Progenitor cell of endocrine pancreas (in vitro differentiated cells): ENCODE measurements at places on chromosomes 3 and 15. TPM values are rescaled to one million over a fixed set of nuclear protein-coding genes. Genes with fewer than 3 reads are reported as not detected.

EPB42 gene
- not detected in 2 replicates for total RNA-seq

MME gene
- 0.93 TPM in 2 replicates for total RNA-seq

- H3K27ac ChIP-seq = peak overlapping the region; percentile 96
- DNase-seq = no peak
- peaks cover 15% of the 10 kb centered on the region for H3K36me3 ChIP-seq
- no peaks in the 10 kb centered on the region for H3K27me3 ChIP-seq
- peak overlapping the region; percentile 97 for H3K4me3 ChIP-seq
Measured at GRCh38 chr3:196941729-196942225, 551 bp downstream of the NCBP2 start.

TJP1 gene
- 167 and 172 TPM in 2 replicates for total RNA-seq

GRCh38 chr3:143445118-143445517 is 325.5 kb downstream of the CHST2 start:
- no peaks in the 10 kb centered on the region for H3K27me3 ChIP-seq
- no peak for DNase-seq
- no peak overlapping the region for H3K4me3 ChIP-seq
- no peaks in the 10 kb centered on the region for H3K4me1 ChIP-seq
- H3K27ac ChIP-seq = no peak overlapping the region

- H3K27ac ChIP-seq = peak overlapping the region; percentile 99
- peaks cover 13% of the 10 kb centered on the region for H3K4me1 ChIP-seq
- peak overlapping the region; percentile 91 for H3K4me3 ChIP-seq
- no peaks in the 10 kb centered on the region for H3K27me3 ChIP-seq
Measured at GRCh38 chr3:136249593-136249992, 547 bp upstream of the PCCB start.

DNA sequence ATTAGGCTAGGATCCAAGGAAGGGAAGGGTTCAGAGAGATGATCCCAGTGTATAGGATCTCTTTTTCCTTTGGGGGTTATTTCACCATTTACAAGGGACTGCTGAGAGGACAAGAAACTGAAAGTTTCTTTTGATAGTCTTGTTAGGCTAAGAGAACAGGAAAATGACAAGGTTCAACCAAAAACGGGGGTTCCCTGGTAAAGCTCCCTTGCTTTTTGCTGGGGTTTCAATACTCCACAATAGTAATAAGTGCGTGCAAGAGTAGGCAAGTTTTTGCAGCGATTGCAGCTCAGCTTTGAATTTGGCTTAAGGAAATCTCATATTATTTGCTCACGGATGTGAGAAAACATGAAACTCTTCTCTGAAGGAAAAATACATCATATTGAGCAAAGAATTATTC is 18.8 kb upstream of the SUSD5 start:
- H3K4me1 ChIP-seq = peaks cover 8% of the 10 kb centered on the region
- no peaks in the 10 kb centered on the region for H3K36me3 ChIP-seq
- no peak overlapping the region for H3K4me3 ChIP-seq
- DNase-seq = no peak

CPLX3 gene
- total RNA-seq = not detected in 2 replicates

IMPG2 gene
- 0.82 and 0.98 TPM in 2 replicates for total RNA-seq

GHSR gene
- not detected in 2 replicates for total RNA-seq

GOLGA6B gene
- total RNA-seq = not detected in 2 replicates

- no peaks in the 10 kb centered on the region for H3K27me3 ChIP-seq
- peak overlapping the region; percentile 29 for H3K27ac ChIP-seq
- peaks cover 21% of the 10 kb centered on the region for H3K36me3 ChIP-seq
- peaks cover 3% of the 10 kb centered on the region for H3K4me1 ChIP-seq
Measured at GRCh38 chr15:84836844-84837243, 19.7 kb downstream of the ALPK3 start.

DNA sequence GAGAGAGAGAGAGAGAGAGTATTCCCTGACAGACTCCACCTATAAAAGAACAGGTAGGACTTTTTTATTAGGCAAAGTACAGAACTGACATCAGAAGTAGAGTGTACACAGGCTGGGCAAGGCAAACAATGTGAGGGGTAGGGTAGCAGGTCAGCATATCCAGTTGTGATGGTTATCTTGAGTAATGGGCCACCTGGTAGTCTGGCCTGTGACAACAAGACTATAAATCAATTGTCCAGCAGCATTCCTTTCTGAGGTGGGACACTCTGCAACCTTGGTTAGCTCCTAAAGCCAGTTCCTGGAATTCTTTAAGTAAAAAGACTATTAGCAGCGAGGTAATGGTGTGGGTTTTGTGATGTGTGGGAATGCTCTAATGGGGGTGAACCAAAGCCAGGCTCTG is 14.9 kb upstream of the TMCC1 start:
- peaks cover 24% of the 10 kb centered on the region for H3K4me1 ChIP-seq
- peak overlapping the region; percentile 91 for H3K27ac ChIP-seq
- no peaks in the 10 kb centered on the region for H3K27me3 ChIP-seq
- peak overlapping the region; percentile 19 for H3K4me3 ChIP-seq

DNA sequence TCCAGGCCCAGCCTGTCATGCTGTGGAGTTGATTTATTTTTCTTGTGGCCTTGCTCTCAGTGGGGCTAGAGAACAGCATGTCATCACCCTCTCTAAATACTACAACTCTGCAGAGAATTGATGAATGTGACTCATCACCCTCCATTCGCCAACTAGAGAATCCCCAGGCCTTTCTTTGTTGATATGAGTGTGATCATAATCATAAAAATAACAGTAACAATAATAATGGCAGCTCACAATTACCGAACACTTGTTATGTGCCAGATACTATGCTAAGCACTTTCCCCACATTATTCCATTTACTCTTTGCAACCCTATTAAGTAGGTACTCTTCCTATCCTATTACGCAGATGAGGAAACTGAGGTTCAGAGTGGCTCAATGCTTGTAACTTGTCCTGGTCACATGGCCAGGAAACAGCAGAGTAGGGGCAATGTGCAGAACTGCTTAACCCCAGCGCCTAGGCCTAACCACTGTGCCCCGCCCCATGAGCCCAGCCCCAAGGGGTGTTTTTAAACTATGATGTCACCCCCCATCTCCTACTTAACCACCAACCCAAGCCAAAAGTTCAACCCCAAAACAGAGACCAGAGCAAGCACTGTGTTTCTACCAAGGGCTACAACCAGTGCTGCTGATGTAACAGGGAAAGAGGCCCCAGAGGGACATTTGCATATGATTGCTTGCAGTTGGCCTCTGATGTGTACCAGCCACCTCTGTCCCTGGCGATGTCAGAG is 104.5 kb downstream of the ADCY5 start:
- no peaks in the 10 kb centered on the region for H3K4me1 ChIP-seq
- peaks cover 7% of the 10 kb centered on the region for H3K27me3 ChIP-seq
- peak overlapping the region; percentile 22 for H3K27ac ChIP-seq
- DNase-seq = no peak
- no peak overlapping the region for H3K4me3 ChIP-seq

GRCh38 chr3:175879417-175879816 is 1020.3 kb downstream of the NAALADL2 start:
- H3K27me3 ChIP-seq = no peaks in the 10 kb centered on the region
- H3K36me3 ChIP-seq = peaks cover 6% of the 10 kb centered on the region
- no peak overlapping the region for H3K4me3 ChIP-seq
- H3K27ac ChIP-seq = no peak overlapping the region

- DNase-seq = no peak
- peaks cover 11% of the 10 kb centered on the region for H3K4me1 ChIP-seq
- no peaks in the 10 kb centered on the region for H3K27me3 ChIP-seq
- H3K4me3 ChIP-seq = no peak overlapping the region
- no peak overlapping the region for H3K27ac ChIP-seq
- no peaks in the 10 kb centered on the region for H3K36me3 ChIP-seq
Measured at GRCh38 chr3:6733699-6734394, 127.1 kb upstream of the GRM7 start.

SLC6A1 gene
- total RNA-seq = not detected in 2 replicates

EIF5A2 gene
- 2.7 and 3.7 TPM in 2 replicates for total RNA-seq

CYP1A2 gene
- not detected in 2 replicates for total RNA-seq

DNA sequence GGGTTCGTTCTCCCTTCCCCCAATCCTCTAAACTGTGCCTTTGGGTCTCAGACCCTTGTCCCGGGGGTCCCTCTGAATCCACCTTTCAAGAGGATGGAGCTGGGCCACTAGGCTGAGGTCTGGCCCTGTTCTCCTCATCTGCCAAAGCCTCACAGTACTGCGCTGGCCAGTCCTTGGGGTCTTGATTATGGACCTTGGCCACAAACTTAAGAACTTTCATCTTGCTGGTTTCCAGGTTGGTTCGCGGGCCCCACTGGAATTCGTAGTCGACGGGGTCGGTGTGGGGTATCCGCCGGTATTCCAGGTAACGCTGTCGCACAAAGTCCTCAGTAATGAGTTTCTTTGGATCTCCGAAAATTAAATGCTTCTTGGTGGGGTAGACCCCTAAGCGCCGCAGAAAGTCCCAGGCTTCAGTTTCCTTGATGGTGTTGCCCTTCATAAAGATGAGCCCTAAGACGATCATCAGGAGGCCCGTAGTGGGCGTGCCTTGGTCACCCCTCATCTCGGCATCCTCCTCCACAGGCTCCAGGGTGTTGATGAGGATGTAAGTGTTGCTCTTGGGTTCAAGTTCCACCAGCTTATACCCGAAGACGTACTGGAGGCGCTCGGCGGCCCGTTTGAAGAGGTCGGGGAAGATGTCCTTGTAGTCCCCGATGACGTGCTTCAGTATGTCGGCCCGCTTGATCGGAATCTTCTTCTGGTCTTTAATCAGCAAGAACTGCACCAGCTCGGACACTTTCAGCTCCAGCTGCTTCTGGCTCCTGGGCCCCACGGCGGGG is 727 bp downstream of the NSMCE3 start:
- no peaks in the 10 kb centered on the region for H3K27me3 ChIP-seq
- H3K27ac ChIP-seq = peak overlapping the region; percentile 97
- H3K4me3 ChIP-seq = peak overlapping the region; percentile 83
- DNase-seq = peak; percentile 11
- H3K36me3 ChIP-seq = no peaks in the 10 kb centered on the region

DNA sequence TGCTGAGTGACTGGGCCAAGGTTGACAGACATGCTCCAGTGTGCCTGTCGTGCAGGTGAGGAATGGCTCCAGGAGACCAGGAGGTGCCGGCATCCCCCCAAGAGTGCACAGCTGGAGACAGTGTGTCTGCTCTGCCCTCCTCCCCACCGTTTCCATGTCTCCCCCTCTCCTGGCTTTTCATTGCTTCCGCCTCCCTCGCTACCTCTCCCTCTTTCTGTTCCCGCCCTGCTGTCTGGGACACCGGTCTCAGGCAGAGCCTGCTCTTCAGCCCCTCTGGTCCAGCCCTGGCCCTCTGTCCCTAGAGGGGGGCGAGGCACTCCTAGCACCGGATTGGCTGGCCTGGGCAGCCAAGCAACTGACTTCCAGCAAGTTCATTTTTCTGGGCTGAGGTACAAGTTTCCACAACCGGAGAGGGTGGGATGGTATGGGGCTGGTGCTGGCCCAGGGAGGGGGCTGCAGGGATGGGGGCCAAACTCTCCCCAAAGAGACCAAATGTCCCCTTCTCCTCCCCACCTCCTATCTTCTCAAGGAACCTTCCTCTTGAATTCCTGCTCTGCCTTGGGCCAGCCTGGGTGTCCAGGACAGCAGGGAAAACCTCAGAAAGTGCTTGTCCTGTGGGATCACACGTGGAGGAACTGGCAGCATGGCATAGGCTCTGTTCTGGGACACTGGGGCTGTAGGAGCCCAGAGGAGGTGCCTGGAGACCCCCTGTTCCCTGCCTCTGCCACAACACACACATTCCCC is 32.6 kb downstream of the PRKCD start:
- H3K27ac ChIP-seq = peak overlapping the region; percentile 52
- no peak overlapping the region for H3K4me3 ChIP-seq
- DNase-seq = no peak
- no peaks in the 10 kb centered on the region for H3K4me1 ChIP-seq

DNA sequence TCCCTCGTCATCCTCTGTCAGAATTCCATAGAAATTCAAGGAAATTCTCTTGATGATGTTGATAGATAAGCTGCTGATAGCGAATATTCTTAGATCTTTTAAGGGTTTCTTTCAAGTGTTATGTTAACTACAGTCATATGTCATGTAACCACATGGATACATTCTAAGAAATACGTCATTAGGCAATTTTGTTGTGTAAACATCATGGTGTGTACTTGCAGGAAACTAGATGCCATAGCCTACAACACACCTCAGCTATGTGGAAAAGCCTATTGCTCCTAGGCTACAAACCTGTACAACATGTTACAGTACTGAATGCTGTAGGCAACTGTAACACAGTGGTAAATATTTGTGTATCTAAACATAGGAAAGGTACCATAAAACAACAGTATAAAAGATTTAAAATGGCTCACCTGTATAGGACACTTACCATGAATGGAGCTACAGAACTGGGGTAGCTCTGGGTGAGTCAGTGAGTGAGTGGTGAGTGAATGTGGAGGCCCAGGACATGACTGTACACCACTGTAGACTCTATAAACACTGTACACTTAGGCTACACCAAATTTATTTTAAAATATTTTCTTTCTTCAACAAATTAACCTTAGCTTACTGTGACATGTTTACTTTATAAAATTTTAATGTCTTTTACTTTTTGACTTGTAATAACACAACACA is 34.6 kb downstream of the GLDN start:
- H3K27ac ChIP-seq = no peak overlapping the region
- H3K36me3 ChIP-seq = no peaks in the 10 kb centered on the region
- DNase-seq = no peak
- H3K4me1 ChIP-seq = peaks cover 1% of the 10 kb centered on the region
- H3K4me3 ChIP-seq = no peak overlapping the region
- peaks cover 22% of the 10 kb centered on the region for H3K27me3 ChIP-seq

DNA sequence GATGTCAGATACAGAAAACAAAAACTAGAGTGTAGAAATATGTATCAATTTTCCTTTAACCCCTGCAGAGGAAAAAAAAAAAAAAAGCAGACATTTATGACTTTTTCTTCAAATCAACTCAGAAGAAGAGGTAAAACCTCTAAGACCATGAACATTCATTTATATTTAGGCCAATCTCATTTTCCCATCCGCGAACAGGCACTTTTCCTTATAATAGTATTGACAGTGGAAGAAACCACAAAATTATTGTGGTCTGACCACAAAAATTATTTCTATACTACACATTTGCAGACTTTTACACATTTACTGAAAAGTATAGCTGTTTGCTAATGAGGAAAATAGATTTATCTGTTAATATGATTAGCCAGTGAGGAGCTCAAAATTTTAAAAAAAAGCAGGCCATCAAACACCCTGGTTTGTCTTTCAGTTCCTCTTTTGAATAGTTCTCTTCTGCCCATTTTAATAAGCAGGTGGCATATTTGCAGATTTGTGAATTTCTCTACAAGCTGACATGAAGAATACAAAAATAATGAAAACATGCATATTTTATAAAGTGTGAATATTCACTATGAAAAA is 5.7 kb downstream of the OSBPL11 start:
- H3K4me1 ChIP-seq = peaks cover 24% of the 10 kb centered on the region
- no peak for DNase-seq
- peaks cover 5% of the 10 kb centered on the region for H3K36me3 ChIP-seq
- no peaks in the 10 kb centered on the region for H3K27me3 ChIP-seq
- H3K4me3 ChIP-seq = no peak overlapping the region

ADGRG7 gene
- 1.3 and 1.4 TPM in 2 replicates for total RNA-seq
